ENCODE measurements at places on chromosomes 12 and 14. TPM values are rescaled to one million over a fixed set of nuclear protein-coding genes. Genes with fewer than 3 reads are reported as not detected.

GRCh38 chr12:77979597-77980250 is 149.0 kb downstream of the NAV3 start:
- DNase-seq: no peak

Gene CNTN1
- 0.57 TPM for total RNA-seq

GRCh38 chr12:52980096-52980649 is 26.1 kb upstream of the EIF4B start:
- no peak for DNase-seq

- DNase-seq: no peak
Observed at GRCh38 chr12:52189376-52190174, 2.2 kb downstream of the KRT80 start.

GRCh38 chr12:2555487-2556082 is 239.2 kb upstream of the FKBP4 start:
- DNase-seq: no peak

DNA sequence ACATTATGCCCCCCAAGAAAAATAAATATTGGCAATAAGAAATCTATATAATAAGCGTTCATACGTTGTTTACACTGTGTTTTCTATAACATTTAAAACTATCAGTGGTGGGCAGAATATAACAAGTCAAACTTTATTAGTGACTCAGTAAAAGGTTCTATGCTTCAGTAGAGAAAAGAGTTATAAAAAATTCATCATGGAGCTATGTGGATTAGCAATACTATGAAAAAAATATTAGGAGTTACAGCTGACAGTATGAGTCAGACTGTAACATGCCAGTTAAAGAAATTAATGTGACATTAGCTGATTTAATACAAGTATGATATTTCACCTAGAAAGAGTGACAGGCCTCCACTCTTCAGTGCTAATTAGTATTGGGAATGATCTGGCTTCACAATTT is 125.1 kb upstream of the GARIN6 start:
- no peak for DNase-seq

Gene PMCH
- total RNA-seq: not detected

GRCh38 chr12:27190761-27191160 is 53.3 kb upstream of the STK38L start:
- DNase-seq: no peak

Gene ANKRD33
- total RNA-seq: not detected

Gene BICD1
- 4.5 TPM for total RNA-seq

Gene SYT1
- total RNA-seq: 0.17 TPM

- DNase-seq: peak; percentile 32
Observed at GRCh38 chr12:15979096-15980092, 68.3 kb downstream of the DERA start.

- no peak for DNase-seq
Observed at GRCh38 chr14:43168371-43168925, 1338.6 kb downstream of the FSCB start.

DNA sequence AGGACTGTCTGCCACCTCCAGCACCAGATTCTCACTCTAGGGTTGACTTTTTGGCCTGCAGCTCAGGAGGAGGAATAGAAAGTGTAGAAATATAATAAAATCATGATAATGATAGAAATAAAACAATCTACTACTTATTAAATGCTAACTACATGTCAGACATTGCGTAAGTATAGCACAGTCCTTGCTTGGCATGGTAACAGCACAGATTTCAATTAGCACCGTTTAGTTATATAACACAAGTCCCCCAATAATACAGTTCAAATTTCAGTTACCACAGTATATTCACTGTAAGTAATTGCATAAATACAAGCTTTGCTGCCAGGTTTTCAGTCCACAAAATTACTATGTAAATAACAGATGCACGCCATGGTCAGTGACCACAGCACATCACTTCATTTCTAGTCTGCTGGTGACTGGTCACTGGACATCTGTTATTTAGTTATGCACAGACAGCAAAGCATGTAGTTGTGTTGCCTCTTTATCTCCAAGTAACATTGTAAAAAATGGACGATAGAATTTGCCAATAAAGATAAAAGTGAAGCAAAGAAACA is 6.5 kb upstream of the GLT8D2 start:
- DNase-seq: no peak

GRCh38 chr12:106301241-106301610 is 1.3 kb upstream of the TCP11L2 start:
- no peak for DNase-seq

- no peak for DNase-seq
Observed at GRCh38 chr14:68696266-68696665, 96.6 kb downstream of the ZFP36L1 start.

Gene CSRP2
- 54.1 TPM for total RNA-seq

GRCh38 chr14:22796087-22796707 is 19.0 kb downstream of the SLC7A7 start:
- DNase-seq: no peak
